ENCODE measurements at places on chromosomes 4 and X.

- DNase-seq: peak; percentile 26
These were observed 14.9 kb upstream of the PORCN start for GRCh38 chrX:48493890-48494364.

GRCh38 chrX:123964156-123964834, 2.8 kb downstream of the STAG2 start:
- DNase-seq: peak; percentile 69

DNA sequence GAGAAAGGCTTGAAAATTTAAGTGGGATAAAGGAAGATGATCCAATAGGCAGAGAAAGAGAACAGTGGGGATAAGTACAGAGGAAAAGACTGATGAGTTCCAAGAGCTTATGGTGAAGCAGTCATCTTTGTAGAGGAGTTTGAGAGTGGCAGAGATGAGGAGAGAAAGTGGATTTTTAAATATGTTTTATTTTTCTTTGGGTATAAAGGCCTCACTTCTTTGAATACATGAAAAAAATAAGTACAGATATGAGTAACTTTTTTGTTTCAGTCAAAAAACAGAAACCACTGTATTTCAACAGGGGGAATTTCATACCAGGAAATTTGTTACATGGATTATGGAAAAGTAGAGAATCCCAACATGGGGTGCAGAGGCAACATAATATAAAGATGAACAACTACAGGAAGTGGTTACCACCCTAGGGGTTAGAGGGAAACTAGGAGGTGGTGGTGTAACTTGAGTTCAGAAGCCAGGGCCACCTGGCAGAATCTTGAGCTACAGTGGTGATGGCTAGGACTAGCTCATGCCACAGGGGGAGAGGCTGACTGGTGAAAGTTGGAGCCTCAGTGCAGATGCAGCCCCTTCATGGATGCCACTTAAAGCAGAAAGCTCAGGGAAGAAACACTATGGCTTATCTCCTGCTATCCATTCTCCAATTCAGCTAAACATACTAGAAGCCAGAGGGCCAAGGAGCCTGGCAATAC, 3.4 kb upstream of the CYBB start:
- DNase-seq: no peak

DNA sequence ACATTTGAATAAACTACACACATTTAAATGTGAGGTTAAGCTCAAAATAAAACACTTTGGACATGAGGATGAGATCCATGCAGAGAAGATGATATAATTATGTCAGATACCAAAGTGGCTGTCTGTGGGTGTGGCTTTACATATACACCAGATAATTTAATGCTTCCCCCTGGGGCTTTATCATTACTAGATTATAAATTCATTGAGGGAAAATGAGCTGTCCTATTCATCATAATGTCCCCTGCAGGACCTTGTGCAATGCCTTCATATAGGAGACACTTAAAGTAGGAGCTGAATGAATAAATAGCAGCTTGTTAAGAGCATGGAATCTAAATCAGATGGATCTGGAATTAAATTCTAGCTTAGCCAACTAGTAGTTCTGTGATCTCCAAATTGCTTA, 49.7 kb downstream of the OTC start:
- no peak for DNase-seq

- DNase-seq: no peak
These were observed 83.0 kb downstream of the PJA1 start for GRCh38 chrX:69082055-69082752.

DNA sequence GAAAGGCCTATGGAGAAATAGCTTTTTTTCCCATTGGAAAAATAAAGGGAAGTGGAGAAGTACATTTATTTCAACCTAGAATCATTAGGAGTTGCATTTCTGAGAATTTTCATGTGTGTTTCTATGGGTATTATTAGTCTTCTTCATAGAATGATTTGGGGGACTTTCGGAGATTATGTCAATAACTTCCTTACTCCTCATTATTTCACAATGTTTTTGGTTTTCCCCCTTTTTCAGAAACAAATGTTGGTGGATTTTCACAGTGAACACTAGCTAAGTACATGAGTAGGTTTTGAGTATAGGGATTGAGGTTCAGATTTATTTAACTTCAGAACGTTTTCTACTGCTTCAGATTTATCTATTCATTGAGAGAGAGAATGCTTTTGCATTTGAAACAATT, 54.0 kb downstream of the SH3BGRL start:
- DNase-seq: no peak

GRCh38 chrX:127708155-127708554, 344.0 kb downstream of the ACTRT1 start:
- DNase-seq: no peak

DNA sequence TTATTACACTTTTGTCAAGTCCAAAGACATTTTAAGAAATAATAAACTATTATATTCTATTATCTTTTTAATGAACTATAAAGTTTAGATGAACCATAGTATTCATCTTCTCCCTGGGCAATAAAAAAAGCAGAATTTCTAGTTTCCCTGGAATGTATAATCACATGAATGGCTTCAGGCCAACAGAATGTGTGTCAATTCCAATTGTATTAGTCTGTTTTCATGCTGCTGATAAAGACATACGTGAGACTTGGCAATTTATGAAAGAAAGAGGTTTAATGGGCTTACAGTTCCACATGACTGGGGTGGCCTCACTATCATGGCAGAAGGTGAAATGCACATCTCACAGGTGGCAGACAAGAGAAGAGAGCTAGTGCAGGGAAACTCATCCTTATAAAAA, 70.7 kb upstream of the ANXA10 start:
- no peak for DNase-seq

GRCh38 chr4:133081246-133081645, 67.8 kb upstream of the PCDH10 start:
- DNase-seq: no peak

DNA sequence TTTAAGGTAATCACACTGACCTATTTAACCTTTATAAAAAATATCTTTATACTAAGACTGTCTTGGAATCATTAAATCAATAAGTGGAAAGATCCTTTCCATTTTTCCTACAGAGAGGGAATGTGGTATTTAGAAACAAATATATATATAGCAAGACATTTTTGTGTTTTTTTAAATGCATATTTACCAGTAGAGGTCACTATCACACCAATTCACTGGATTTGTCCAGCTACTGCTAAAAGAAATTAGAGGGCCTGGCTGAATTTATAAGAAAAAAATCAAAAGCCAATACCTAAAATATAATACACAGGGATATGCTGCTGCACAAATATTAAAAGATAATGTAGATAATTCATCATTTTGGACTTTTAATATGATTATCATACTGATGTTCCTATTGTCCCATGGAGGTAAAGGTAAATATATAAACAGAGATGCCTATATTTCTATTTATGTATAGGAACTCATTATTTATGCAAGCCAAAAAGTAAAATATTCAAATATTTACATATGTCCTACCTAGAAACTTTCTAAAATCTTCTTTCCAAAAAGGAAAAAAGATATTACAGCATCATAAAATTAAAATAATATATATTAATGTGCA, 69.5 kb downstream of the PDE5A start:
- DNase-seq: no peak

DNA sequence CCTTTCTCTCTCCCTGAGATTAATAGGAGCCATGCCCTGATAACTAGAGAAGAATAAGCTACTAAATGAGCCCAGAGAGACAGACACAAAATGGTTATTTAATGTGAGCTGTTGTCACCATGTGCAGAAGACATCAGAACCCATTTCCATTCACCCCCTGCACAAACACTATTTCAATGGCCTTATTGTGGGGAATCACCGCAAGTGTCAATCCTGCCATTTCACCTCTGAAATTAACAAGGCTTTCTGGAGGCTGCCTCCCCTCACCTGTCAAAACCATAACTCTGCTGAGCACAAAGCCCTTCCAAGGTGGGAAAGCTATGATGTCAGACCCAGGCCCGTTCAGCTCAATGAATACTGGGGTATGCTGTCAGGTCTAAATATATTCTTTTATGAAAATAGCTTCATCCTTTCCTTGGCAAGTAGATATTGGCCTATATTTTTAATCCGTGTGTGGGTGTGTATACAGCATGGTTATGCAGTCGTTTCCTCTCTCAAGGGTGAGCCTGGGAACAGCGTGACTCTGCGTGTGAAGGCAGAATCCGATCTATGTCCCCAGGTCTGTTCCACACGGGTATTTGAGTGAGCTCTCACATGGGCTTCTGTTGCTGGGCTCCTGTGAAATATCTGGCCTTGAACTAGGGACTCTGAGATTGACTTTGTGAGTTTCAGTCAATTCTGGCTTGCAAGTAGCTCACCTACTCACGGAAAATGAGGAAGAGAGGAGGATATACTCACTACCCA, 266.3 kb downstream of the FBXW7 start:
- no peak for DNase-seq

DNA sequence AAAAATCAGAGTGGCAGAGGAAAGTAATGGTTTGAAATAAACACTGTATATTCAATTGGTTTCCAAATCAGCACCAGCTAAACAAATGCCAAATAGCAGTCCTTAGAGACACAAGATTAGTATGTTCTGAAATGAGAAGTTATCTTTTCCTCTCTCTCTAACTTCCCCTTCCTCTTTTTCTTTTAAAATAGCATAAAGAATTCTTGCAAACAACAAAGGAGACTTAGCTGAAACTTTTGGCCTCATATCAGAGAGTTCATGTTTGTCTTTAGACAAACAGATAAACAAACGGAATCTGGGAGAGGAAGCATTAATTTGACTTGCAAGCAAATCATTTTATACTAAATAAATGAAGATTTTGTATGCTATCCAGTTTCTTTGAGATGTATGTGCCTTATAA, 399.0 kb downstream of the GBA3 start:
- DNase-seq: no peak

GRCh38 chr4:188228279-188228678, 89.0 kb downstream of the TRIML1 start:
- DNase-seq: no peak

GRCh38 chr4:7781366-7781765, 158.3 kb downstream of the AFAP1 start:
- DNase-seq: no peak

GRCh38 chr4:148651991-148652390, 209.8 kb upstream of the NR3C2 start:
- no peak for DNase-seq

GRCh38 chr4:146308951-146309350, 94.6 kb downstream of the REELD1 start:
- DNase-seq: no peak

GRCh38 chrX:85980286-85980685, 67.1 kb downstream of the CHM start:
- DNase-seq: no peak

- no peak for DNase-seq
These were observed 19.9 kb upstream of the ENPP6 start for GRCh38 chr4:184237612-184238011.

DNA sequence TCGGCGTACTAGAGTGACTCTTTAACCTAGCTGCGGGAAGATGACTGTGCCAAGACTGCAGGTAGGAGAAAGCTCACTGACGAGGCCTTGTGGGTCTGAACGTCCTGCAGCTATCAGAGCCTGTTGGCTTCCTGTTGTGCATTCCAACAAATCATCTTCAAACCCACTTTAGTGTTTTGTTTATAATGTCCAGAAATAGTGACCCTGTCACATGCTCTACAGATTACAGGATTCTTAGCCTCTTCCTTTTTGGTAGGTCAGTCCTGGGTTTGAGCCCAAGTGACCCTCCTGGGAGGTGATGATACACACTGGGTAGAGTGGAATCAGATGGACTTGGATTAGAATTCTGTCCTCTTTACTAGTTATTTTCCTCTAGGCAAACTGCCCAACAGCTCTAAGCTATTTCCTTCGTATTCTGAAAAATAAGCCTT, 33.2 kb downstream of the HTT start:
- no peak for DNase-seq

DNA sequence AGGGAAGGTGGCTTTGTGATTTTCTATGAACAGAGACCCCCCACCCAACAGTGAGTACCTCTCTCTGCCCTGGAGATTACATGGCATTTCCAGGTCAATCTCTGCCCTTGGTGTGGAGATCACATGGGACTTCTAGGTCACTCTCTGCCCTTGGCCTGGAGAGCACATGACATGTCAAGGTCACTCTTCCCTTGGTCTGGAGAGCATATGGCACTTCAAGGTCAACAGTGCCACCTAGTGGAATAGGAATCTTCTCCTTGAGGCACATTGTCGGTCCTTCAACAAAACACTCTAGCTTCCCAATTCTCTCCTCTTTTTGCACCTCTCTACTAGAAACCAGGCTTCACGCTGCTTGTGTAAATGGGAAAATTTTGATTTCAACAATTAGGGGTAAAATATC, 66.2 kb upstream of the TACR3 start:
- DNase-seq: peak; percentile 7

DNA sequence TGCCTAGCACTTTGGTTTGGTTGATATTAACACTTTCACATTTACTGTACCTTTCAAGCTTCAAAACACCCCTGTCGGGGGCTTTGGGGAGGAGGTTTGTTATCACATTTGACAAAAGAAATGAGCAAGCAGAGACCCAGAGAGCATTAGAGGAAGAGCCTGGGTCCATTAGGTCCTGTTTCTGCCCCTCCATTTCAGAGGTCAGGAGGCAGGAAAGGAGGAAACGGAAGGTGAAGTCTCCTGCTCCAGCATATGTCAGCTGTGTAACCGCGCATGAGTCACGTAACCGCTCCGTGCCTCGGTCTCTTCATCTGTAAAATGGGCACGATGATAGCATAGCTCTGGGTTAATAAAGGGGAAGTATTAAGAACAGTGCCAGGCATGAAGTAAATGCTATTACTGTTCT, 201.9 kb upstream of the BCOR start:
- DNase-seq: no peak

DNA sequence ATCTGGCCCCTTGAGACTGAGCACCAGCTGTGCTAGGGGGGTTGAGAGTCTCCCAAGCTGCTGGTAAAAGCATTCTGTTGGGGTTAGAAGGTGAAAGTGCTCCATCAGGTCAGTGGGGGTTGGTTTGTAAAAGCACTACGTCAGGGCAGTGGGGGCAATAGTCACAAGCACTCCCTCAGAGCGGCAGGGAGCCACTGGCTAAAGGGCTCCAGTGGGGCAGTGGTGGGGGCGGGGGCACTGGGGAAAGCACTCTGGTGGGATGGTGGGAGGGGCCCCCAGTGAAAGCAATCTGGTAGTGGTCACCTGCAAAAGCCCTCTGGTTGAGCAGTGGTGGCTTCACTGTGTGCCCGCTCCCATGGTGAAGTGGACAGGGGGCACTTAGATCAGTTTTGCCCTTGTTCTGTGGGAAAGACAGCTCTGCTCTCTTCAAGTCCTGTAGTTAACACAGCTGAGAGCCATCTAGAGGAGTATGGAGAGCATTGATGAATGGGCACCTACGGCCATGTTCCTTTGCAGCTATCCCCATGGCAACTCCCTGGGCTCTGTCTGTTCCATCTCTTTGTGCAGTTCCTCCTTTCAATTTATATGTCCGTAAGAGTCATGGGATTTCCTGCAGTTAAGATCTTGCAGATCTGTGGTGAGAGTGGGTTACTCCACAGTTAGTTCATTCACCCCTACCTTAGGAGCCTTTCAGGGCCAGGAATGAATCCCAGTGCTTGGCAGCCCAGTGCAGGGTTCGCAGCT, 106.4 kb downstream of the SH3BGRL start:
- DNase-seq: no peak

DNA sequence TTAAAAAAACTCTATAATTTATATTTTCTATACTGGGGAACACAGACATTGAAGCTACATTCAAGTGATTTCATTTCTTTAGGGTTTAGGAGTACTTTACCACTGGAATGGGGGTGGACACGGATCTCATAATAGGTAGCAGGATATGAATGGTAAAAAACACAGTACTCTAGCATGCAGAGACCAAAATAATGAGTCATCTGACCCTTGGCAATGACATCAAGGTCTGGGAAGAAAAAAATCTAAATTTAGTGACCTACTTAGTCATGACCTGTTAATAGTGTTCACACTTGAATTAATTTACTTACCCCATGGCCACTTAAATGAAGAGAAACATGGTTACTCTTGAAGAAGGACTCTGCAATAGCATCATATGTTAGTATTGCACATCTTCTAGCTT, 187.9 kb downstream of the EPHA5 start:
- DNase-seq: no peak

All from hematopoietic multipotent progenitor cell treated with erythropoietin and hydrocortisone succinate and interleukin-3 and kit ligand, for 17 days (in vitro differentiated cells).